ENCODE measurements at places on chromosomes 2 and 18. TPM values are rescaled to one million over a fixed set of nuclear protein-coding genes. Genes with fewer than 3 reads are reported as not detected.

- DNase-seq: no peak
Measured at GRCh38 chr18:79438089-79438897, 42.6 kb downstream of the NFATC1 start.

GRCh38 chr2:70977605-70978205 is 725 bp upstream of the ANKRD53 start:
- DNase-seq: peak; percentile 63

Gene UGT1A5
- total RNA-seq: not detected

Gene UGT1A3
- total RNA-seq: not detected
